ENCODE measurements at places on chromosomes 5 and 9. TPM values are rescaled to one million over a fixed set of nuclear protein-coding genes. Genes with fewer than 3 reads are reported as not detected.

BSPRY gene
- 27.0 TPM for total RNA-seq

GRCh38 chr9:93761822-93762221, 185.4 kb downstream of the PHF2 start:
- no peak for DNase-seq

DNA sequence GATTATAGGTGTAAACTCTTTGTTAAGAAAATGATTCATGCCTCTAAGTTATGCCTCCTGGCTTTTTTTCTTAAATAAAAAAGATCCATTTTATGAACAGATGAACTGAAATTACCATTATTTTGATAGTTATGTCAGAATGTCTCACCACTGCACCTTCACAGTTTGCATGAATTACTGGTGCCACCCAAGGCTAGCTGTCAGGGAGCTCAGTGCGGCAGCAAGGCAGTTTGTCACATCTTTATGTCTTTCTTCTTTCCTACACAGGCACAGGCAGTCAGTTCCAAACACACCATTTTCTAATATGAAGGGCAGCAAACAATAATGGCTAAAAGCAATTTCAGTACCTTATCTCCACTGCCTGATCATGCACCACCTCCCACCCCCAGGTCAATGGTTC, 147.7 kb downstream of the SREK1 start:
- DNase-seq: no peak

FOXD4L6 gene
- not detected for total RNA-seq

TNC gene
- 1.6 TPM for total RNA-seq

C8G gene
- not detected for total RNA-seq

DNA sequence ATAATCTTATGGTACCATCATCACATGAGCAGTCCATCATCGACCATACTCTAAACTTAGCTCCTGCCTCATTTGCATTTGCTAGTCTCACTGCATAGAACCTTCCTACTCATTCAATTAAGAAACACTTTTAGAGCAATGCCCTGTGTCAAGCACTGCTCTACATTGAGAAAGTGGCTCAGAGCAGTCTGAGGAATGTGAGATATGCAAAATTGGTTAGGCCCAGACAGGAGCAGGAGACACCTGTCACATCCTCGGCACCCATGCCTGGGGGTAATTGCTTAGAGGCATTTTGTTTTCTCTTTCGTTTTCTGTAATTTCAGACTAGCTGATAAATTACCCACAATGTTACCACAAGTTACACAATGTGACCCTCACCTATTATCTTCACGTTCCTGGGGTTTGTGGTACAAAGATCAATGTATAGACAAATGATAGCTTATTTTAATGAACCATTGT, 4.9 kb upstream of the RARS1 start:
- no peak for DNase-seq

DNA sequence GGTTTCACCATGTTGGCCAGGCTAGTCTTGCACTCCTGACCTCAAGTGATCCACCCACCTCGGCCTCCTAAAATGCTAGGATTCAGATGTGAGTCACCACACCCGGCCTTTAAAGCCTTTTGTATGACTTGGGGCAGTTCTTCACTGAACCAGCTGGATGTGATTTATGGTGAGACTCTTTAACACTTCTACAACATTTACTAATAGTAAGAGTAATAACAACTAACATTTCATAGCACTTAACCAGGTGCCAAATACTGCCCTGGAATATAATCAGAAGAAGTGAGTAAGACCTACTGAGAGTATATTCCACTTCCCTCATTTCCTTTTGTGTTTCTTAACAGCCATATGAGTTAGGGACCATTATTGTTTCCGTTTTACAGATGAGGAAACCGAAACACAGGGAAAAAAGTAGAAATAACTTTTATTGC, 10.0 kb downstream of the ZSWIM6 start:
- DNase-seq: no peak

DNA sequence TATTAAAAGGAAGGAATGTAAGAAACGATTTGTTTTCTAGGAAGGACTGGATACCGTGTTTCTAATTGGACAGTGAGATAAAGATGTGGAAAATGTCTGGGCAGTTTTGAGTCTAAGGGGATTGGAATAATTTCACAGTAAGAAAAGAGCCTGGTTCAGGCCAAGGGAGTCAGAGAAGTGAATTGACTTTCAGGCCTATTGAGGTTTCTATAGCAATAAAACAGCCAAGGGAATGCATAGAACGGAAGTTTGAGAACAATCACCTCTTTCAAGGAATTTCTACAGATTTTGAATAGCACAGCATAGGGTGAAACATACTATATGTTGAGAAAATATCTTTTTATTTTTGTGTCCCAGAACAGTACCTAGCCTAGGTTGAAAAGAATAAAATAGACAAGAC, 271.6 kb upstream of the TRPM3 start:
- DNase-seq: no peak

FBXW11 gene
- 29.0 TPM for total RNA-seq

OTP gene
- total RNA-seq: not detected

DNA sequence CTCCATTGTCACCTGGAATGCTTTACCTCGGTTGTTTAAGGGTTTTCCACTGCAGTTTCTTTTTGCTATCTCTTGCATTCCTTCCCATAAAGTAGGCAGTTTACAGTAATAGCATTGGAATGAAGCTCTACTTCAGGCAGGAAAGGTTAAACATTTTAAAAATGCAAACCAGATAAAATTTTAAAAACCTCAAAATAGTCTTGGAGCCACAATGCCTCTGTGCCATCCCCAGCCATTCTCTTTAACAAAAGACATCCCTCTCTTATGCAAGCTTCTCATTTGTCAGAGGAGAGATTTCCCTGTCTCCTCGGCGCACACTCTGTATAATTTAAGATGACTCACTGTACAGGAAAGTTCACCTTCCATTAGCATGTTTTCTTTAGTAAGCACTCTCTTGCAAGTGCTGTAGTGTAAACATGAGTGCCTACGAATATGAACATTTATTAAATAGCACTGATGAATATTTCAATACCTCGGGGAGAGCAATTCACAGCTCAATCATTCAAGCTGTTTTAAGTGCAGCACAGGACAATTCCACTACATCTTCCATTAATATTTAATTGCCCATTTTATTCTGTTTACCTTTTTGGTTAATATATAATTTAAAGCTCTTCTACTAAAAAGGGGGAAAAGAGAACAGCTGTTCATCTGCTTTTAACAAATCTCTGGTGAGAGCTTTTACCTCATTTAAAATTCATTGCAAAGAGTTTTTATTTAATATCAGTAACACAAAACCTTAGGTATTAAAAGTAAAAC, 343.6 kb downstream of the SPATA31D1 start:
- no peak for DNase-seq

DNA sequence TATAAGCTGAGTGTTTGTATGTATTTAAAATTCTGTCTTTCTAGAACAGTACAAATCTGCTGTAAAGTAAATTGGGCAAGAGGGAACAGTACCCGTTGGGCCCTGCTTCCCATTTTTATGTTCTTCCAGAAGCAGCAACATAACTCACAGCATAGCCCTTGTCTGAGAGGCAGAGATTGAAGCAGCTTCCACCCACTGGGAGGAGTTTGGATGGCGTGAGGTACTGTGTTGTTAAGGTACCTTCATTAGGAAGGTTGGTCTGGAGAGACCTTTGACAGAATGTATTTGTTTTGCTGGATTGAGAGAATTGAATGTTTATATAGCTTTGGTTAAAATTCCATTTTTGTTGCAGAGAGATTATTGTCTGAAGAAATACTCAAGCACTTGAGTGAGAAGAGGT, 24.8 kb downstream of the RAI14 start:
- DNase-seq: no peak

GRCh38 chr5:10199692-10200091, 50.0 kb downstream of the ATPSCKMT start:
- DNase-seq: no peak

DNA sequence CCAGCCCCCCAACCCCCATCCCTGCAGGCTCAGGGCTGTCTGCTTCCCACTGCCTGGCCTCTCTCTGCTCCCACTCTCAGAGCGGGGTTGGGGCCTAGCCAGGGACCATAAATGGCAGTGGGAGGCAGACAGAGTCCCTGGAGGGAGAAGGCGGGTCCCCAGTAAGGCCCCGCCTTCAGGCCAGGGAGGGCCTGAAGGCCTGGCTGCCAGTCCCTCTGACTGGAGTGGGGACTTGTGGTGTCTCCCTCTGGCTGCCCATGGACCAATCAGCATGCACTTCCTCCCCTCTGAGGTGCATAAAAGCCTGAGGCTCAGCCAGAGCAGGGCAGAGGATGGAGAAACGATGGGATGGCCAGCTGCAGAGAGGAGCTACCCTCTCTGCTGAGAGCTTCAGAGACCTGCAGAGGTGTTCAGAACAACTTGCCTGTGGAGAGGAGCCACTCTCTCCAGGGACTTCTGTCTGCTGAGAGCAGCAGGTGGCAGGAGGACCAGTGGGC, 2.7 kb upstream of the BTNL9 start:
- no peak for DNase-seq

DNA sequence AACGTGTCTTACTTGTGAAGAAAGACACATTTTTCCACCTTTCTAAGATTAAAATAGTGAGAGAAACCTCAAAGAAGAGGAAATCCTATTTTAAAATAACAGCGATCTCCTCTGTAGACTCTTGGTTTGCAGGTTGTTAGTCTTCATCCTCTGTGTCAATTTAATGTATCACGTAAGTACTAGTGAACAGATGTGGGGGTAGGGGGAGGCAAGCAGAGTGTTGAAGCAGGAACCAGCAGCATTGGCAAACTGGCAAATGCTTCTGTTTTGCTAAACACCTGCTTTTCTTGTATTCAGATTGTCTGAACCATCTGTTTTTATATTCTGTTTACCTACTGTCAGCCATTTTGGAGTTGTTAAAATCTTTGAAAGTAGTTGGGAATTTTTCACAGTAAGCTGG, 159.3 kb upstream of the TLX3 start:
- DNase-seq: no peak

DNA sequence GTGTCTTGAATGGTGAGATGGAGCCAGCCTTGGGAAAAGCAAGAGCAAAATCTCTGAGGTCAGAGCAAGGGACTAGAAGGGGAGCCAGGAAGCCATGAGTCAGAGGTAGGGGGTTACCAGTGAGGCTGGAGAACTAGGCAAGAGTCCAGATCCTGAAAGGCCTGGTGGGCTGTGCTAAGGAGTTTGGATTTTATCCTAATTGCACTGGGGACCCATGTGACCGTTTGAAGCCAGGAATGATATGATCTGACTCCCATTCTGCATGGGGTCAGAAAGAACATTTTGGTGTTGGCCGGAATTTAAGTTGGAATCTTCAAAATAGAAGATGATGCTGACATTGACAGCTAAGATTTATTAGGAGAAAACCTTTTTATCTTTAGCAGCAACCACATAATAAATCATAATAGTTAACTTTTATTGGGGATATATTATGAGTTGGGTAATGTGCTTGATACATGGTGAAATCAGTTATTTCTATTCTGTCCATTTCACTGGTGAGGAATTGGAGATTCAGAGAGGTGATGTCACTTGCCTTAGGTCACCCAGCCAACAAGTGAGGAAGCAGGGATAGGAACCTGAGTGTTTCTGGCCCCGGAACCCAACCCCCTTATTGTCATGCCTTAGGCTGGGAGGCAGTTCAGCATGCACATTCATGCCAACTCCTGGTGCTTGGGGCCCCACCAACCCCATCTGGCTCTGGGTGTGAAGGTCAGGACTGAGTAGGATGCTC, 61.5 kb upstream of the RARS1 start:
- DNase-seq: no peak

DNA sequence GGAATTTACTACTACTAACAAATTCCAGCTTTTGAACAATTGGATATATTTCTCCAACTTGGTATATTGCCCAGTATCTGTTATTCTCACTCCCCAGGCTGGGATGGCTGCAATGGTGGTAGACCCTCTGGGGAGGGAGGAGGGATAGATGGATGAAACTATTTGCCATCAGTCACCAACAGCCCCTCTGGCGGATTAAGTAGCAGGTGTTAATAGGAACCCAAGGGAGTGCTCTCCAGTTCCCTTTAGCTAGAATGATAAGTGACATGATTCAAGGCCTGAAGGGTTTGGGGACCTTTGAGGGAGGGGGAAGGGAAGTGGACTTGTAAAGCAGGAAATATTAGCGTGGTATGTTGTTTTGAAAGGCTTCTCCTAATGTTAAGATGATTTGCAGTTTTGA, 824.0 kb upstream of the ARRDC3 start:
- no peak for DNase-seq

VCAN gene
- total RNA-seq: 33.7 TPM

DNA sequence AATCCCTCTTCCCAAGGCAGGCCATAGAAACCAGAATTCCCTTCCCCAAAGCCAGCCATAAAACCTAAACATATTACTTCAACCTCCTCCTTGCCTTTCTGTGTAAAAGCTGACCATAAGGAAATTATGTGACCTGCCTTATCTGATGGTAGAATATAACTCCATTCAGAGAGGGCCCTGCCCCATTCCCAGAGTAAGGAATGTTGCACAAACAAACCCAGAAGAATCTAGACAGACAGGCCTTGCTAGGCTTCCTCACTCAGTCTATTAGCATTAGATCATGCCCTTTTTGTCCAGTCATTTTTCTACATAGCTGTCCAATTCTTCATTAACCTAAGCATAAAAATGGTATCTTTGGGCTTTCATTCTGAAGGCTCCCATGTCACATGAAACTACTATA, 17.8 kb upstream of the IFNB1 start:
- DNase-seq: no peak

MLANA gene
- not detected for total RNA-seq

MCC gene
- total RNA-seq: 7.5 TPM

KIF3A gene
- 5.9 TPM for total RNA-seq

DNA sequence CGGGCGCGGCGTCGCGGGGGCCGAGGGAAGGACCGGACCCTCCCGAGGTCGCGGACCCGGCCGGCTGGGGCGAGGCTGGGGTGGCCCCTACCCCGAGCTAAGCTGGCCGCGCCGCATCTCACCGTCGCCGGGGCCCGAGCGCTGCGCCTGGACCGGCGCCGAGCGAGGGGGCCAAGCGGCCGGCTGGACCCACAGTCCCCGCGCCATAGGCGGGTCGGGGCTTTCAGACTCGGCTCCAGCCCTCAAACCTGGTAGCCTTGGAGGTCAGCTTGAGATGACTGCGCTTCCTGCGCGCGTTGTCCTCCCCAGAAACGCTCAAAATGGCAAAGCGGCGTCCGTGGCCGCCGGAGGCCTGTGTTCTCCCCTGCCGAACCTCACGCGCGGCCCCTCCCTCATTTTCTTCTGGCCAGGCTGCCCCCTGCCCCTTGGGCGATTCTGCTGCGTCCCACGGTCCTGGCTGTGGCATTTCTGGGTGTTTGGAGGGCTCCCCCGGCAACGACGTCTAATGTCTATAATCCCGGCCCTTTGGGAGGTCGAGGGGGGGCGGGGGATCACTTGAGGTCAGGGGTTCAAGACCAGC, 8.7 kb upstream of the GRIN1 start:
- DNase-seq: no peak

FBXO4 gene
- 11.2 TPM for total RNA-seq

PKD2L2 gene
- total RNA-seq: not detected

DNA sequence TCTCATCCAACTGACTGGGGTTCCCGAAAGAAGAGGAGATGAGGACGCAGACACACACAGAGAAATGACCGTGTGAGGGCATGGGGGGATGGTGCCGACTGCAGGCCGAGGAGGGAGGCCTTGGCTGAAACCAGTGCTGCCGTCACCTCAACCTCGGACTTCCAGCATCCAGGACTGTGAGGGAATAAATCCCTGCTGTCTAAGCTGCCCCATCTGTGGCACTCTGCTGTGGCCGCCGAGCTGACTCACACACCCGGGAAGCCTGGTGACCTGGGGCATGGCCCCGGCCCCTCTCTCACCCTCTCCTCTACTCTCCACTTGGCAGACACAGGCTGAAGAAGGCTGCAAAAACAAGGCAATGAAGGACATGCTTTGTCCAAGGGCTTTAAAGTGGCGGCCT, 4.4 kb upstream of the COL5A1 start:
- DNase-seq: no peak

GRCh38 chr5:55134053-55134722, 25.8 kb upstream of the GPX8 start:
- no peak for DNase-seq

GRCh38 chr9:97511655-97512427, 10.4 kb downstream of the TMOD1 start:
- DNase-seq: no peak
